Small intestine (tissue), 16 donors: ENCODE measurements at places on chromosomes 6 and 20. TPM values are rescaled to one million over a fixed set of nuclear protein-coding genes. Genes with fewer than 3 reads are reported as not detected.

The TRIM15 gene
- polyA plus RNA-seq: 26.1 TPM

The COL12A1 gene
- 32.3 TPM for polyA plus RNA-seq

The LST1 gene
- polyA plus RNA-seq: 8.3 TPM

The KCNK17 gene
- not detected for polyA plus RNA-seq

The TOP1 gene
- polyA plus RNA-seq: 74.3 TPM

The ULBP1 gene
- not detected for polyA plus RNA-seq

The SLC17A2 gene
- polyA plus RNA-seq: not detected

The TINAG gene
- polyA plus RNA-seq: 13.4 TPM

The REM1 gene
- polyA plus RNA-seq: 0.81 TPM

The MLN gene
- polyA plus RNA-seq: 264 TPM

The SRMS gene
- polyA plus RNA-seq: not detected

The SIGLEC1 gene
- polyA plus RNA-seq: 6.3 TPM

The PRND gene
- polyA plus RNA-seq: not detected

The ATP6V1G2 gene
- polyA plus RNA-seq: 1.8 TPM

The ARG1 gene
- polyA plus RNA-seq: 1.1 TPM

The TMEM74B gene
- polyA plus RNA-seq: 17.6 TPM

The TGM3 gene
- polyA plus RNA-seq: 1.4 TPM

The SYNCRIP gene
- polyA plus RNA-seq: 27.3 TPM

The GGTLC1 gene
- 0.19 TPM for polyA plus RNA-seq

The CDC5L gene
- polyA plus RNA-seq: 21.2 TPM

The TENT5A gene
- 20.6 TPM for polyA plus RNA-seq

The MYCT1 gene
- polyA plus RNA-seq: 0.45 TPM

The BPIFB1 gene
- polyA plus RNA-seq: 1.3 TPM

The CGA gene
- polyA plus RNA-seq: not detected

The COL11A2 gene
- polyA plus RNA-seq: 0.67 TPM

The ZSCAN31 gene
- polyA plus RNA-seq: 4.6 TPM

The TDP2 gene
- polyA plus RNA-seq: 373 TPM

The MOXD1 gene
- 1.9 TPM for polyA plus RNA-seq

The SLC24A3 gene
- polyA plus RNA-seq: not detected

The HLA-DMB gene
- 34.7 TPM for polyA plus RNA-seq
